ENCODE measurements at places on chromosomes 2 and 18.

DNA sequence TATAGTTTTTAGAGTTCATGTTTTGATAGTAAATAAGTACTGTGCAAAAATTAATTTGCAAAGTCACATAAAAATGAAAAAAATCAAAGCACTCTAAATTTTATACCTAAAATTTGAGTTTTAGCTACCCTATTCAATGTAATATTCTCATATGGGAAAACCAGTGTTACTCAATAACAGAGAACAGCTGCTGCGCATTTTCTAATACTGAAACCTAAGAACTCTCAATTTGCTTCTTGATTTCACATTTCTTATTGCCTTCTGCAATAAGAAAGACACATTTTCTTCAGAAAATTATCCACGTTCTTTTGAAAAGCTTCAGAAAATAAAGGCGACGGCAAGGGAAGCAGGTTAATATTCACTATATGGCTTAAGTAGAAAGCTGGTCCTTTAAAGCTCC is 199.1 kb upstream of the CCDC150 start:
- DNase-seq = no peak
- no peaks in the 10 kb centered on the region for H3K27me3 ChIP-seq
- no peak overlapping the region for H3K4me3 ChIP-seq

DNA sequence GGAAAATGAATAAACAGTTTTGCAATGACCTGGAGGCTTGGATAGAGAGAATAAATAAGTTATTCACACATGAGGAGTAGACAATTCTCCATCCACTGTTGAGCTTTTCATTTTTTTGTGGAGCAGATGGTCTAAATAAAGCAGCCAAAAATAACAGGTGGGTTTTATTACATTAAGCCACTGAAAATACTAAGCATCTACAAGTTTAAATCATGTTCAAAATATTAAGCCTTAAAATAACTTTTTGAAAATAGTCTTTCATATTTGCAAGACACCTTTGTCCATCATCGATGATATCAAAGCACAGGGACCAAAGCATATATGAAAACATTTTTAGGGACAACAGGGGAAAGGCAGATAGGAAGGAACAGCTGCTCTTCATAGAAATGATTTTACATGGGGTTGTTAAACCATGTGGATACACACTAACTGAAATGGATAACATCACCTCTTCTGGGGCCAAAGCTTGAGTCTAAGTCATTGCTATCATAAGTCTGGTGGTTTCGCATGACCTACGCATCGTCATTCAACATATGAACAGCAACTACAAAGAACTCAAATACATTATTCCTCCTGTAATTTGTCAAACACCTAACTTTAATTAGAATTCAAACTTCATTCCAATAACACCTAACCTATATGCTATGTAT is 197.6 kb upstream of the CHST9 start:
- H3K36me3 ChIP-seq = no peaks in the 10 kb centered on the region
- H3K27me3 ChIP-seq = no peaks in the 10 kb centered on the region
- no peak overlapping the region for H3K4me3 ChIP-seq
- H3K27ac ChIP-seq = no peak overlapping the region

- no peak overlapping the region for H3K4me3 ChIP-seq
- H3K27me3 ChIP-seq = no peaks in the 10 kb centered on the region
- H3K4me1 ChIP-seq = peaks cover 13% of the 10 kb centered on the region
- no peaks in the 10 kb centered on the region for H3K36me3 ChIP-seq
- DNase-seq = no peak
Measured at GRCh38 chr2:189835855-189836558, 51.8 kb downstream of the PMS1 start.

DNA sequence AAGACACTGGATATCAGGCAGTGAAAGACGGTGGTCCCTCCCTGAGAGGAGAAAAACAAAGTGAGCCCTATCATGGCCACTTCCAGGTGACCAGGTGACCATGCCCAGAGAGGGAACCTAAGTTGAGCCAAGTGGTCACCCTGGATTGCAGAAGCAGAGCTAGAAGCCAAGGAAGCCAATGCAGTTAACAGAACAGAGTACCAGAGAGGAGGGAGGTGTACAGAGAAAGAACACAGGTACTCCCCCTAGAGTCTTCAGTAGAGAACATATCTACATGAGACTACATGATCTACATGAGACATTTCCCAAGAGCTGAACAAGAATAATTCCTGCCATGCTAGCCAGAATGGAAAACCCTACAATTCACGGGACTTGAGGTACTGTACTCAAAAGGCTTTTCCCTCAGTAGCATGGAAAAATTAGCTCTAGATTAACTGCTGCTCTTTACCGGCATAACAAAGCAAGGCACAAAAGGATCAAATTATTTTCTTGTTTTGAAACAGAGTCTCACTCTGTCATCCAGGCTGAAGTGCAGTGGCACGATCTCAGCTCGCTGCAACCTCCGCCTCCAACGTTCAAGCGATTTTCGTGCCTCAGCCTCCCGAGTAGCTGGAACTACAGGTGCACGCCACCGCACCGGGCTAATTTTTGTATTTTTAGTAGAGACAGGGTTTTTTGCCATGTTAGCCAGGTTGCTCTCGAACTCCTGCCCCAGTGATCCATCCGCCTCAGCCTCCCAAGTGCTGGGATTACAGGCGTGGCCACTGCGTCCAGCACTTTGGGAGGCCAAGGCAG is 23.5 kb downstream of the ROCK2 start:
- peaks cover 31% of the 10 kb centered on the region for H3K4me1 ChIP-seq
- no peak for DNase-seq
- H3K27ac ChIP-seq = no peak overlapping the region
- H3K4me3 ChIP-seq = no peak overlapping the region
- H3K36me3 ChIP-seq = no peaks in the 10 kb centered on the region

DNA sequence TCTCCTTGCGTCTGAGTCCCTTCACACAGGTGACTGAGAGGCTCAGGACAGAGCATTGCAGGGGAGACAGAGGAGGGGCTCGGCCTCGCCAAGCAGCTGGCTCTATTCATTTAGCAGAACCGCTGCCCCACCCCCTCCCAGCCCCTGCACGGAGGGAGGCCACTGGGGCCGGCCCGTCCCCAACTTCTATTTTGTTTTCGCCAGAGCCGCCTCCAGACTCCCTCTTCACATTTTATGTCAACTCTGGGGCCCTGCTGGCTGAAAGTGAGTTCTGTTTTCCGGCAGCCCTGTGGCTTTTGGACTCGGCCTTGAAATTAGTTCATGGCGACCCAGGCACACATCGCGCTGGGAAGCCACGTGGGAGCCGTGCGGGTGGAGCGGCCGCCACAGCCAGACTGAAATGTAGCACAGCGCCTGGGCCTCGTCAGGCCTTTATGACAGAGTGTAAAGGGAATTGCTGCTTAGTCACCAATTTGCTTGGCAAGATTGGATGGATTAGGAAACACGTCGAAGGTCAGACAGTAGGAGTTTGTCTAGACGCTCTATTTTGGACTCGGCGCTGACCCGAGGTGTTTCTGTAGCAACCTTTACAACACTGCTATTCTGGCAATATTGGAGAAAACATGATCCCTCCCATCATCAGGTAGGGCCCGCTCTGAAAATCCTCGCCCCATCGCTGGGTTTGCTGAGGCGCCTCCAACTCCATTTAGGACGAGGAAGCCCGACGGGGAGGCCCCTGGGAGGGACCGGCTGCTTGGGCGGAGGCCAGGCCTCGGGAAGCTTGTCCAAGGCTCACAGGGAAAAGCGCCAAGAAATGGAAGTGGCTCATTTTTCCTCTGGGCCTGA is 90.7 kb upstream of the CTDP1 start:
- no peaks in the 10 kb centered on the region for H3K27me3 ChIP-seq
- H3K27ac ChIP-seq = peak overlapping the region; percentile 85
- peak; percentile 97 for DNase-seq
- no peaks in the 10 kb centered on the region for H3K36me3 ChIP-seq

All from sigmoid colon (tissue), 7 donors.